ENCODE measurements at places on chromosomes 7 and 10.

GRCh38 chr10:96747734-96748550 is 27.6 kb upstream of the PIK3AP1 start:
- DNase-seq, result no peak

DNA sequence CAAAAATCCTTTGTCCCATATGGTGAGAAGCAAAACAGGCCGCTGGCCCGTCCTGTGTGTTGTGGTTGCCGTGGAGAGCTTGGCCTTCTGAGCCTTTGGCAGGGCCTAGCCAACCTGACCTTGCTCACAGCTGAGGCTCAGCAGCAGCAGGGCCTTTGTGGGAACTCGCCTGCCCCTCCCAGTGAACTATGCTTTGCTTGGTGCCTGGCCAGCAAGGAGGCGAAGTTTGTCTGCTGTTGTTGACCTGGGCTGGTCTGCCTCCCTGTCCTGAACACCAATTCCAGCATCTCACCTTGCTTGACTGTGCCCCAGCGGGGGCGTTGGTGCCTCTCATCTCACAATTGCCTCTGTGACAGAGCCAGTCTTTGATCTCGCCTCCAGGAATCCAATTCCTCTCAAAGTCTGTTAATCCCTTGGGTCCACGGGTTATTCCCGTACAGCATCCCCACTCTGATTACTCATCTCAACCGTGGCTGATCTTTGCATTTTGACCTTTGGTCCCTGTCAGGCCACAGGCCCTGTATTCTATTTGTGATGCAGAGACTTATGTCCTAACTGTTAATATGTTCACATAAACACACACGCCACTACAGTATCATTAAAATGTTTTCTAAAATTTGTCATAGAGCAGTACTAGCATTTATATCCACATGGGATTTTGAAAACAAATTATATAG is 22.6 kb downstream of the EPDR1 start:
- no peak for DNase-seq

DNA sequence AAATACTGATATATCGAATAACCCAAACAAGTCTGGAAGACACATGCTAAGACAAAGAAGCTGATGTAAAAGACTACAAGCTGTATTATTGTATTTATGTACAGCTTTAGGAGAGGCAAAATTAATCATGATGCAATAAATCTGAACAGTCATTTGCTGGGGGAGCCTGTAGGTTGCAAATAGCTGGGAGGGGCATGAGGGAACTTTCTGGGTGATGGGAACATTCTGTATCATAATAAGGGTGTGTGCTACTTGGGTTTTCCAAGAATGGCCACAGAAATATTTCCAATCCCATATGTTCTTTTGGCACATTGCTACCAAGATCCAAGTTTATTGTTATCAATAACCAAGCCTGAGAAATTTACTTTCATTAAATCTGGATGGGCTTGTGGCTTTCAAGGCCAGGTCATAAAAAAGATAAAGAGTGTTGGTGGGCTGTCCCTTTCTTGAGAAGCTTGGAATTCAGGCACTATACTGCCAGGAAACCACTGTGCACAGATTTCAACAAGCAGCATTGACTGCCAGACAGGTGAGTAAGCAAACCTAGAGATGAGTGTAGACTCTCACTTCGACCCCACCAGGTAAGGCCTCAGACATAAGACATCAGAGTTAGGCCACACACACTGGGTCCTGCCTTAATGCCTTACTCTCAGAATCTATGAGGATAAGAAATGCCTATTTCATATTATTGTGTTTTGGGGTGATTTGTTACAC is 629.7 kb upstream of the FZD8 start:
- no peak for DNase-seq

GRCh38 chr7:22551768-22552513 is 52.0 kb upstream of the STEAP1B start:
- DNase-seq, result no peak

DNA sequence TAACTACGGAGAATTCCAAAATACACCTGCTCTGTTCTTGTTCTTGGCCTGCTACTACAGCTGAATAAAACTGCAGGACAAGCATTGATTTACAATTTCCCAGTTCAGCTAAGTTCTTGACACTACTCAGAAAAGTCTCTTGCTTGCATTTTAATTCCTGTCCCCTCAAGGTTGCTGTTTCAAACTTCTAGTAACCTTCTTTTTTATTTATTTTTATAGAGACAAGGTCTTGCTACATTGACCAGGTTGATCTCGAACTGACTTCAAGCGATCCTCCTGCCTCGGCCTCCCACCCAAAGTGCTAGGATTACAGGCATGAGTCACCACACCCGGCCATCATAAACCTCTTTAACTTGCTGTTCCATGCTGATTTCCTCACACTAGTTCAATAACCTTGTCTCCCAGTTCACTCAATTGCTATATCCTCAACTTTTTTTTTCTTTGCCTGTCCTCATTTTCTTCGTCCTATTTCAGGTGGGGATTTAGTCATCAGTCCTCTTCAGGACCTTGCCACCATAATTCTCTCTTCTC is 79.9 kb downstream of the ARHGAP21 start:
- no peak for DNase-seq

GRCh38 chr10:93701866-93702209 is 554 bp downstream of the FRA10AC1 start:
- DNase-seq, result no peak

DNA sequence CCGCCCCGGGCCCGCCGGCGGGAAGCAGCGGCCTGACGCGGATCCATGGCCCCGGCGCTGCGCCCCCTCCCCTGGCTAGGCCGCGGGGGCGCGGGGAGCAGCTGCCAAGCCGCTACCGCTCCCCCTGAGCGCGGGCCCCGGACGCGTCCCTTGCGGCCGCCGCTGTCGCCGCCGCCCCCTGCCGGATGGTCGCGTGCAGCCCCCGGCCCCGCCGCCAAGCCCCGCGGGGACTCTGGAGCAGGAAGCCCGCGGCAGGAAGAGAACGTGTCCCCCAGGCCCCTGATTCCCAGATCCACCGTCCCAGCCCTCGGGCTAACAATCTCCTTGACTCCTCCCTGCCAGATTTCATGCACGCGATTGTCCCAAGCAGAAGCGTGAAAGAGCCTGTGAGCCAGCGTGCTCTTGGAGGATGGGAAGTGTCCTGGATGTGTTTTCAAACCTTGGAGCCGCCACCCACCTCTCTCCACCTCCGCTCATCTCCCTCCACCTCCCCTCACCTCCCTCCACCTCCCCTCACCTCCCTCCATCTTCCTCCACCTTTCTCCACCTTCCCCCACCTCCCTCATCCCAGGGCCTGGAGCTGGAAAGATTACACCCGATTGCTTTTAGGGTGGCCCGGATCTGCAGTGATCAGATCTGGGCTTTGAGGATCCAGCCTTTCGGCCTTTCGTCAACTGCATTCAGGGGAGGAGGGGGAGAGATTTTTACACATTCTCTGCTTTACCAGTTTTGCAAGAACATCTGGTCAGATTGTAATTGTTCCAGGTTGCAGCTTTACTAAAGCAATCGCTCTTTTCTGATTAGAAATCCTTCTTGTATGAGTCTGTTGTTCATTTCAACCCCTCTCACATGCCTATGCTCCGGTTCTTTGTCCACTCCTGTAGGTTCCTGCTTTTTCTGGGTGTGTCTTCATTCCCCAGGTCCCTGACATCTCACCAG is 570 bp upstream of the PRTFDC1 start:
- no peak for DNase-seq

DNA sequence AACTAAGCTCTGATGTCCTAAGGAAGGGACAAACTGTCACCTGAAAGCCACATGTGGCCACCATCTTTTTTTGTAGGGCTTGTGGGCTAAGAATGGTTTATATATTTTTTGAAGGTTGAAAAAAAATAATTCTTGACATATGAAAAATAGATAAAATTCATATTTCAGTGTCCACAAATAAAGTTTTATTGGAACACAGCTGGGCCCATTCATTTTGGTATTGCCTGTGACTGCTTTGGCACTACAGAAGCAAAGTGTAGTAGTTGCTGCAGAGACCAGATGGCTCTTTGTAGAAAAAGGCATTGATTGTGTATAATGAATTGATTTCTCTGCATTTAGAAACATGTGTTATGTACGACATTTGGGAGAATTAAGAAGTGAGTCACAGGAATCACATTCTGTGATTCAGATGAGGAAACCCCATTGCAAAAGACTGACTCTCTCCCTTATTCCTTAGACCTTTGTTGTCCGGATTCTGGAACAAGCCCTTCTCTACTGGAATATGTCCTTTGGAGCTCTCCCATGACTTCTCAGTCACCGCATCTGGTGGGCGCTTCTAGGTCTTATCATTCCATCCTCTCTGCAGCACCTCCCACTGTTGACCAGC is 438.7 kb downstream of the LRMDA start:
- no peak for DNase-seq

DNA sequence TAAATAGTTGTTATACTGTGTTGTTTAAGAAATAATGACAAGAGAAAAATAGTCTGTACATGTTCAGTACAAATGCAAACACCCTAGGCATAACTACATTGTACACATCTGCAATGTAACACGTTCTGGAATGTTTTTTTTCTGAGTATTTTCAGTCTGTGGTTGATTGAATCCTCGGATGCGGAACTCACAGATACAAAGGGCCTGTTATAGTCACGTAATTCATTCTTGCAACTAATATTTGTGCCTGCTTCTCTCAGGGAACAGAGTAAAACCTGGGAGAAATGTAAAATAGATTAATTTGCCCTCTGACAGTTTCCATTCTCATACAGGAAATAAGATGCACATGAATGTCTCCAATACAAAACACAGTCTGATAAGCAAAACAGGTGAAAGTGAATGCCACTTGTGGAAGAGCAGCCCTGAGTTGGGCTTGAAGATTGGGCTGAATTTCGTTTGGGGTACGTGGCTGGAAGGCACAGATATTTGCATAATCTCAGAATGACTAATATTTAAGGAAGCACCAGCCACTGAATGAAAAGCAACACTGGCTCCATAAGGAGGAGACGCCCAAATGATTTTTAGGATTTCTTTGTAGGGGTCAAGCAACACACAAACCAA is 19.1 kb downstream of the DENND2A start:
- no peak for DNase-seq

DNA sequence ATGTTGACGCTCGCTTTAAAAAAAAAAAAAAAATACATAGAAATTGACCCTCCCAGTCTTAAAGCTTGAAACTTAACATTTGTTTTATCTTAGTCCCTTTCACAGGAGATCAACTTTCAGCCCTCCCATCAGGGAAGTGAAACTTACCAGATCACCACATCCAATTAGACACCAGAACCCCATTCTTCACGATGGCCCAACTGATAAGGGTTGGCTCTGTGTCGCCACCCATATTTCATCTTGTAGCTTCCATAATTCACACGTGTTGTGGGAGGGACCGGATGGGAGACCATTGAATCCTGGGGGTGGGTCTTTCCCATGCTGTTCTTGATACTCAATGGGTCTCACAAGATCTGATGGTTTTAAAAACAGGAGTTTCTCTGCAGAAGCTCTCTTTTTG is 629.4 kb upstream of the KCND2 start:
- no peak for DNase-seq

DNA sequence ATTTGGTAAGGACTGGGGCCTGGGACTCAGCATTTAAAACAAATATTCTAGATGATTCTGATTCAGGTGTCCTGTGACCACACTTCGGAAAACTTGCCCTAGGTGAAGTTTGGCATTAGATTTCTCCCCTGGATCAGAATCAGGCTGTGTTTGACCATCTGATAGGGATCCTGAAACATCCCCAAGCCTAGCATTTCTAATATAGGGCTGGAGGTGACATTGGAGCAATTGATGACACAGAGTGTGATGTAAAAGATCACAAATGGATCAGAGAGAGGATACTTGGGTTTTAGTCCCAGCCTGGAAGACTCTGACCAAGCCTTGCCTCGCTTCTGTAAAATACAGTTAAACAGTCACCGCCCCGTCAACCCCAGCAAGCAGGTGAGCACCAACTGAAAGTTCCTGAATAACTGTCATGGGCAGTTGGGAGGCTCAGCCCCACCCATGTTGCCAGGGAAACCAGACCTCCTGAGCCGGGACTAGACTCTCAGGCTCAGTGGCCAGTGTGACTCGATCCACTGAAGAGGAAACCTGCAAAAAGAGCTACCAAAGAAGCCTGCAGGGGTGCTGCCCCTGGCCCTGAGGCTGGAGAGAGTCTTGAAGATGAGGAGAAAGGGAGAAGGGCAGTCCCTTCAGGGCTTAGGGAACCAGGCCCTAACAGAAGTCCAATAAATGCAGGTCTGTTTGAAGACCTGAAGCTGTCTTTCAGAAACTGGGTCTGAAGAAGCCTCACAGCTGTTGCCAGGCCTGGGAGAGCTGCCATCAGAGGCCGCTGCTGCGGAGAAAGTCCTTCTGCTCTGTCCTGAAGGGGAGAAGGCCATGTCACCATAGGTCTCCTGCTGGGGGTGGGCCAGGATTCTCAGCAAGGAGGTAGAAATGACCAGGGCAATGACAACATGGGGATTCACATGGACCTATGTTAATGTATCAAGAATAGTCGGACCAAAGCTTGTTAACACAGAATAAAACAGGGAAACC is 126.1 kb upstream of the KCNMA1 start:
- no peak for DNase-seq

DNA sequence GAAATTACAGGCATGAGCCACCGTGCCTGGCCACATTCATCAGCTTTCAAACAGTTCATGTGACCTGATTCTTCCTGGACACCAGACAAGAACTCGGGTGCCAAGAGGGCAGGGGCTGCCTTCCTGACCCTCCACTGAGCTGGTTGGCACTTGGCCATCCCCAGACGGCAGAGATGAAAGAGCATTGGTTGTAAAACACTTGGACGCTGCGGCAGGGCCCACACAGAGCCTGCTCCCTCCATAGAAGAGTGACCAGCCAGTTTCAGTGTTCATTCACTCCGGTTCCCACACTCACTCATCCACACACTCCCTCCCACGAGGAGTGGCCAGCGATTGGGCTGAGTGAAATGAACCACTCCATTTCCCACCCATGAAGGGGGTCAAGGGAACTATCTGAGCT is 112.3 kb downstream of the ITGB8 start:
- DNase-seq, result no peak

GRCh38 chr10:131943021-131943814 is 38.5 kb downstream of the BNIP3 start:
- DNase-seq, result peak; percentile 69

DNA sequence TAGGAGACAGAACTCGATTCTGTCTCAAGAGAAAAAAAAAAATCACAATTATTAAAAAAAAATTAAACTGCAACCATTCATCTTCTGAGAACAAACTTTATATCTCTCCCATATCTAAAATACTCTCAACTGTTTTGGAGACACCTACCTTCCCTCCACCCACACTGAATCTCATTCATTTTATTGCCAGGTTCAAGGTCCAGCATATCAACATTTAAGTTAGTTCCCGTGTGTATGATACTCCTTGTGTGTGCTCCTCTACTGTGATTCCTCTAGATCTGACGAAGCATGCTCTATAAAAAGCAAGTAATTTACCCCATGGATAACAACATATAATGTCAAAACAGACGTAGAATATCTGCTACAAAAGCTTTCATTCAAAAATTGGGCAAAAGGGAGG is 351.8 kb upstream of the SORCS1 start:
- DNase-seq, result no peak

GRCh38 chr7:86793136-86793535 is 149.4 kb downstream of the GRM3 start:
- DNase-seq, result no peak

- peak; percentile 64 for DNase-seq
These were observed 355.7 kb downstream of the DNAJB6 start for GRCh38 chr7:157692460-157693011.

GRCh38 chr7:30302656-30303311 is 18.4 kb downstream of the ZNRF2 start:
- no peak for DNase-seq

- DNase-seq, result no peak
These were observed 502.2 kb downstream of the ARL4A start for GRCh38 chr7:13189668-13190067.

- DNase-seq, result no peak
These were observed 126.7 kb upstream of the CXCL12 start for GRCh38 chr10:44511601-44512000.

- peak; percentile 55 for DNase-seq
These were observed at the start of gene SEMA3E for GRCh38 chr7:83648464-83649241. TSS of gene SEMA3E (minus strand) at chr7:83649139.

GRCh38 chr10:69628891-69629290 is 1.2 kb upstream of the FAM241B start:
- DNase-seq, result no peak
